Cerebellum (tissue), 4 donors: ENCODE measurements at places on chromosomes 12 and 14.

GRCh38 chr14:69193721-69194120 lies 2.4 kb downstream of the EXD2 start:
- no peak for DNase-seq

DNA sequence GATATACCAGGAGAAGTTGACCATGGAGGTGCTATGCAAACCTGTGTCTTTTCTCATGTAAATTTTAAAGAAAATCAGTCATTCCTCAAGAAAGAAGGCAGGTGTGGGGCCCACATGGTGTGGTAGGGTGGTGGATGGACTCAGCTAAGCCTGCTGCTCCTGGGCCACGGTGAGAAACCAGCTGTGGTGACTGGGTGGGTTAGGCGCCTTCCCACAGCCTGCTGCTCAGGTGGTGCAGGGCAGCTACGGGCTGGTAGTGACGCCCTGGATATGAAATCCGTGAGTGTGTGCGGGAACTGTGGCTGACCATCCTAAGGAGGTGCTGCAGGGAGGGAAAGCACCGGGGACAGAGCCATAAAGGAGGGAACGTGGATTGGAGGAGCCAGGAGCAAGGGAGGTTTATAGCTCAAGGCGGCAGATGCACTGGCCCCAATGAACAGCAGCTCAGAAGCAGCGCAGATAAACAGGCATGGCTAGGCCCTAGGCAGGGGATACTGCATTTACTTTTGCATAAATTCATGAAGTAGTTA lies 408.8 kb downstream of the FUT8 start:
- no peak for DNase-seq

DNA sequence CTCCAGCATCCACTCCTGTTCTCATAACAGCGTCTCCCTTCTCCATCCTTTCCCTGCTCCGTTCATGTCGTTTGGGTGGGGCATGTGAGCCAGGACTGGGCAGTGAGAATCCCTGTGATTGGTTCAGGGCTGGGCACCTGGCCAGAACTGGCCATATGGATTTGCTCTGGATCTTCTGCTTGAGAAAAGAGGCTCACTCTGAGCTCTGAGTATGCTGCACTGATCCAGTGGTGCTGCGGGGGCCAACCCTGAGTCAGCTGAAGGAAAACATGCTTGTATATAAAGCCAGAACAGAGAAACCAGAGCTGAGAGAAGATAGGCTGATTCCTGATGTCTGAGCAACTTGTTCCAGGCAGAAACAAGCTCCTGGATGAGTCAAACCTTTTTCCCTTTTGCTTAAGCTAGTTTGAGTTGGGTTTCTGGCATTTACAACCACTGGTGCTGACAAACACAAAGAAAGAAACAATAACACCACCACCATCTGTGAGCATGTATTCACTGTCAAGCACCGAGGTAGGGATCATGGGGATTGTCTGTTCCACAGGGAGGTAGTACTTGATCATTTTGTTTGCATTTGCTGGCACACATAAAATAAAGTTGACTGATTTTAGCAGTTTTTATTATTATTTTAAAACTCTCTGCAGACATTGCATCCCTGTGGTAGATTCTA lies 14.0 kb upstream of the HPD start:
- DNase-seq, result peak; percentile 90

GRCh38 chr12:54622463-54623183 lies 12.1 kb downstream of the LACRT start:
- no peak for DNase-seq

DNA sequence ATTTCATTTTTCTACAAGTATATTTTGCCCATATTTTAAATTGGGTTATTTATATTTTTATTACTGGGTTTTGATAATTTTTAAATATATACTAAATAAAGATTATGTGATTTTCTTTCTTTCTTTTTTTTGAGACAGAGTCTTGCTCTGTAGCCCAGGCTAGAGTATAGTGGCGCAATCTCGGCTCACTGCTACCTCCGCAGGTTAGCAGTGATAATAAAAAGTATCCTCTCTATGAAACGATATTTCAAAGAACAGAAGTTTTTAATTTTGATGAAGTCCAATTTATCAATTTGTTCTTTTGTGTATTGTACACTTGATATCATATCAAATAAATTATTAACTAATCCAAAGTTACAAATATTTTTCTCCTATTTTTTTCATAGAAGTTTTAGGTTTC lies 47.2 kb upstream of the LDHB start:
- no peak for DNase-seq

DNA sequence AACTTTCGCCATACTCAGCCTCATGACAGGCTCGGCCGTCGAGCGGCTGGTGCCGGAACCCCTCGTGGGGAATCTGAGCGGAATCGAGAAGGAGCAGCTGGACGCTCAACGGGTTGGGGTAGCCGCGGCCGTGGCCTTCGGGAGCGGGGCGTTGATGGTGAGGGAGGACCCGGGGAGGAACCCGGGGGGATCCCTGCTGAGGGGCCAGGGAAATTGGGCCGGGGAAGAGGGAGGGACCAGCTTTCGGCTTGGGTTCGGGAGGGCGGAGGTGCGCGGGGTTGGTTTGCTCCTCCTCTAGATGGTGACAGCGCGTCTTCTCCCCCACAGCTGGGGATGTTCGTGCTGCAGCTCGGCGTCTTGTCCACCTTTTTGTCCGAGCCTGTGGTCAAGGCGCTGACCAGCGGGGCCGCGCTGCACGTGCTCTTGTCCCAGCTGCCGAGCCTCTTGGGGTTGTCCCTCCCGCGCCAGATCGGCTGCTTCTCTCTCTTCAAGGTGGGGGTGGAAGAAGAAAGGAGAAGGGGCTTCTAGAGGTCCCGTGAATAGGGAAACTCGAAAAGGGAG lies 9.8 kb downstream of the ARHGEF25 start:
- DNase-seq, result no peak

DNA sequence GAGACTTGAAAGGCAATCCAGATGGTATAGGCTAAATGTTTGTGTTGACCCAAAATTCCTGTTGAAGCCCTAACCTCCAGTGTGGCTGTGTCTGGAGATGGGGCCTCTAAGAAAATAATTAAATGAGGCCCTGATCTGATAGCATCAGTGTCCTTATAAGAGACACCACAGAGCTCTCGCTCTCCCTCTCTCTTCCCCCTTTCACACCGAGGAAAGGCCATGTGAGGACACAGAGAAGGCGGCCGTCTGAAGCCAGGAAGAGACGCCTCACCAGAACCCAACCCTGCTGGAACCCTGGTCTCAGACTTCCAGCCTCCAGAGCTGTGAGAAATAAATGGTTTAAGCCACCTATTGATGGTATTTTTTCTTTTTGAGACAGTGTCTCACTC lies 87.5 kb downstream of the SCARB1 start:
- DNase-seq, result no peak

DNA sequence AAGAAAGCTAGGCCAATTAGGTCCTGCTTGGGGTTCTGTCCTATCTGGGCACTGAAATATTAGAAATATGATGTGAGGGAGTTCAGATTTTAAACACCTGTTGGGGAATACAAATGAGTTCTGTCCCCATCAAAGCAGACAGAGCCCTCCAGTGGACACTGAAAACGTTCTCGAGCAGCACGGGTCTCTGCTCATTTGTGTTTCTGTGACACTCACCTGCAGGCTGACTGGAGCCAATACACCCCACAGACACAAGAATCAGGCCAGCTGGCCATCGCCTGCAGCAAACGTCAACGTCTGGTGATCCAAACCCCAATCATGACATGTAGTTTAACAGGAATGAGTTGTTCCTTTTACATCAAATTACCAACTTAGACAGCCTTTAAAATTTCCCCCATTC lies 493.4 kb upstream of the TMEM132C start:
- peak; percentile 89 for DNase-seq

GRCh38 chr12:116152268-116152667 lies 125.2 kb downstream of the MED13L start:
- no peak for DNase-seq

- DNase-seq, result no peak
Measured at GRCh38 chr12:32627976-32628375, 51.1 kb upstream of the DNM1L start.

- no peak for DNase-seq
Measured at GRCh38 chr12:45655743-45656142, 73.8 kb upstream of the ARID2 start.

GRCh38 chr14:76976240-76977005 lies 52.1 kb downstream of the IRF2BPL start:
- DNase-seq, result no peak

DNA sequence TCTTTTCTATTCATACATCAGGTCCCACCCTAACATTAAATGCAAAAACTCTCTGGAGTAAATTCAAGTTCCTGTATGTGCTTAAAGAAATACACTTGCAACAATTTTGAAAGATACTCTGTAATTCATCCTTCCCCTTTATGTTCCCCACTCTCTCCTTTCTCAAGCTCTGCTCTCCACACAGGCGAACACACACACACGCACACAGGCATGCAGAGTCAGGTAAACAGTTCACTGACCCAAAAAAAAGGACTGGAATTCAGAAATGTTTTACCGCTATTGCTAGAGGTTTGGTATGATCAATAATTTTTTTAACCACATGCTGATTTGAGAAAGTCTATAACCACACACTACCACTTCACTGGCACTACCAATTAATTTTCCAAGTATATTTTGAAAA lies 152.4 kb upstream of the TMCC3 start:
- DNase-seq, result no peak

DNA sequence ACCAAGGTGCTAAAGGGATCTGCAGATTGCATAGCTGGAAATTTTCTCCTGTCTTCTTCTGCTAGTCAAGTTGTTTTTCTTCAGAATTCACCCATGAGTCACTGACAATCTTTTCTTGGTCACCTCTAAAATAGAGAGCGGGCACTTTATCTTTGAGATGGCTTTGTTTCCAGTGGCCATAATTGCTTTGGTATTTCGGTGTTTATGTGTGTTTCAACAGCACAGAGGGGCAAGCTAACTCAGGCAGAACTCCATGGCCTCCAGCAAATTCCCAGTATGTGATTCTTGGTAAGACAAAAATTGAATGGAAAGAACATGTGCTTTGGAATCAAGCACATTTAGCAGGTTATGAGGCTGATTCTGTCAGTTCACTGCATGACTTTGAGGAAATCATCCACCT lies 656.8 kb downstream of the VRK1 start:
- DNase-seq, result no peak

DNA sequence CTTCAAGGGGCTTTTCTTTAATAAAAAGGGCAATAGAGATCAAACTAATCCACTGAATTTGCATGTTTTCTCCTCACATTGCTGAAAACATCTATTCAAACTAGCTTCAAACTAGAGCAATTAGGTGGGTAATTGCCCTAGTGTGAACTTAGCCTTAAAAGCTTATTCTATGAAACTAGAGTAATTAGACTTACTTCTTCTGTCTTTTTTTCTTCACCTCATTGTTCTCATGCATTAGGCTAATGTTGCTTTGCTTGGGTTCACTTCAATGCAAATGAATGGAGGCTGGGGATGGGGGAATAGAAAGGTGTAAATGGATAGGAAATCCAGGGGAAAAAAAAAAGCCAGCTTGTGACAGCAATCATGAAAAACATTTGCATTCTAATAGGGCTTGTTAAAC lies 414.8 kb upstream of the LMO3 start:
- no peak for DNase-seq

DNA sequence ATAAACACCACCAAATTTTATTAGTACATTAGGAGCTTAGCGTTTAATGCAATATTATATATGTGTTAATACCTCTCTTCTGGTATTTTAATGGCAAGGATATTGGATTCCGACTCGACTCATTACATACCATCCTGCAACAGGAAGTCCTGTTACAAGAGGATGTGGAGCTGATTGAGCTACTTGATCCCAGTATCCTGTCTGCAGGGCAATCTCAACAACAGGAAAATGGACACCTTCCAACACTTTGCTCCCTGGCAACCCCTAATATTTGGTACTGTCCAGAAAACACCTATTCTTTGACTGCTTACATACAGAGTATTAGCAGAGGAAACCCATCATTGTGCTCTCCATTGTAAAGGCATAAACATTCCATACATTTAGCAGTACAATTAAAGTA lies 45.2 kb downstream of the VEZT start:
- DNase-seq, result no peak

DNA sequence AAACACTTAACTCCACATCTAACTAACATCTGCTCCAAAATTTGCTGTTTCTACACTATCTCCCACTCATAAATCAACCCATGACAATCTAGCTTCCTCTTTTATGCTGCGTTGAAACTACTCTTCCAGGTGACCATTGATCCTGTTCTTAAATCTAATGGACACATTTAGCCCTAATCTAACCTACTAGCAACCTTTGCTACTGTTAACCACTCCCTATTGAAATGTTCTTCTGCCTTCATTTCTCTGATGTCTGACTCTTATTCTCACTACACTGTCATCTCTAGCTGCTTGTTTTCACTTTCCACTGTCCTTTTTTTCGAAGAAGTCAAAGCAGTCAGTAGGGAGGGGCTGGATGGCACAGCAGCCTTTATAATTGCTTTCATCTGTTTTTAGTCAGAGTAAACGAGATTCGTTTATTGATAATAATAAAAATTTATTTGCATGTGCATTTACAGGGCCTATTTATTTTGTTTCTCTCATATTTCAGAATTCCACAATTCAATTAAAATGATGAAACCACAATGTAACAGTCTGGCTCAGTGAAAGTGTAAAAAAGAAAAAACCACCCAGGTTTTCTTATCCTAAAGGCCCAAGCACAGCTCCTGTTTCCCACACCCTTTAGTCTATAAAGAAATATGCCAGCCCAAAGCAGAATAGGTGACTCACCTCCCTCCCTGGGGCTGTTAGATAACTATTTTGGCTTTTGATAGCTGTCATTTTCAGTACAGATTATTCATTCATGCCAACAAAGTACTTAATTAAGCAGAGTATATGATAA lies 44.9 kb downstream of the ATP2B1 start:
- no peak for DNase-seq

DNA sequence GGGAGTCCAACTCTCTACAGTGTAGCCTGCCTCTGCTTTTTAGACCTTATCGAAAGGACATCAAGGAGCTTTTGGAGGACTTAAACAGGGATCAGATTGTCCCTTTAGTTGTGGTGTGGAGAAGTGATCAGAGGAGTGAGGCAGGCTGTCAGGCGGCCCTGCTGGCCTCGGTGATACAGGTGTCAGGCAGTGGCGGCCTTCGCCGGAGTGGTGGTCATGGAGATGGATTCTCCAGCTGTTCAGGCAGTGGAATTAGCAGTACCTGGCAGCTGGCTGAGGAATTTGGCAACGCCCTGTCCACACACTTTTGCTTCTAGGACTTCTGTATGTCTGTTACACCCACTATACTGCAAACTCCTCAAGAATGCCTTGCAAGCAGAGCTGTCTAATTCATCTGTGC lies 4.2 kb upstream of the CLMN start:
- DNase-seq, result no peak

DNA sequence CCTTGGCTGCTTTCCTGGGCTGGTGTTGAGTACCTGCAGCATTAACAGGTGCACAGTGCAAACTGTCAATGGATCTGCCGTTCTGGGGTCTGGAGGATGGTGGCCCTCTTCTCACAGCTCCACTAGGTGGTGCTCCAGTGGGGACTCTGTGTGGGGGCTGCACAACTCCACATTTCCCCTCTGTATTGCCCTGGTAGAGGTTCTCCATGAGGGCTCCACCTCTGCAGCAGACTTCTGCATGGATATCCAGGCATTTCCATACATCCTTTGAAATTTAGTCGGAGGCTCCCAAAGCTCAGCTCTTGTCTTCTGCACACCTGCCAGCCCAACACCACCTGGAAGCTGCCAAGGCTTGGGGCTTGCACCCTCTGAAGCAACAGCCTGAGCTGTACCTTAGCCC lies 198.6 kb downstream of the GXYLT1 start:
- DNase-seq, result no peak

GRCh38 chr12:132461526-132461925 lies 28.4 kb upstream of the FBRSL1 start:
- DNase-seq, result no peak
